ENCODE measurements at places on chromosomes 3 and 15.

DNA sequence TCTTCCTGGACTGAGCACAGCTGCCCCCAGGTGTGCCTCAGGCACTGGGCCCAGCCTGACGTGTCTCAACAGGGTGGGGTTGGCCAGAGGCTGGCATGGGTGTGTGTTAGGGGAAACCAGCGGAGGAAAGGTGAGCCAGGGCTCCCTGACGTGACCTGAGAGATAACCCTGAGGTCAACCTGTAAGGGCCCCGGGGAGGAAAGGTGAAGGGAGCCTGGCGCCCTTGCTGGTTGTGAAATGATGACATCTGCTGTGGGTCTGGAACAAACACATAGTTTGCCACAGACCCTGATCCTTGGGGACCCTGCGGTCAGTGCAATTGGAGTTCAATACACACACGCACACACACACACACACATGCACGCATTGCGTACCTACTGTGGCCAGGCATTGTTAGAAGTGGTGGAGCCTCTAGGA is 100.2 kb upstream of the TLE3 start:
- no peak for DNase-seq

- DNase-seq: peak; percentile 21
Observed at GRCh38 chr15:88805031-88805780, 2.0 kb downstream of the ACAN start.

DNA sequence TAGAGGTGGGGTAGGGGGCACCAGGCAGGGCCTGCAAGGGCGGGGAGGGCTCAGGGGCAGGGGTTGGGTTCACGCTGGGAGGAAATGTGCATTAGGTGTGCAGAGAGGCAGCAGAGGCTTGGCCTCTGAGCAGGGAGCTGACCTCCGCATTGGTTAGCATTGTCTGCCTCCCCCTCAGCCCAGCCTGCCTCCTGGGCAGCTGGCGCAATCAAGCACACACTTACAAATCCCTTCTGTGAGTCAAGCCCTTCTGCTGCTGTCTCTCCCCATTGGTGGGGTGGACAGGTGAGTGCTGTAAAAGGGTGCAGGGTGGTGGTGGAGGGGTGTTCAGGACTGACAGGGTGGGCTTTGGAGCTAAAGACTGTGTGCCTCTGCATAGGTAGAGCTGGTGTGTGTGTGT is 9.3 kb downstream of the LOXL1 start:
- no peak for DNase-seq

DNA sequence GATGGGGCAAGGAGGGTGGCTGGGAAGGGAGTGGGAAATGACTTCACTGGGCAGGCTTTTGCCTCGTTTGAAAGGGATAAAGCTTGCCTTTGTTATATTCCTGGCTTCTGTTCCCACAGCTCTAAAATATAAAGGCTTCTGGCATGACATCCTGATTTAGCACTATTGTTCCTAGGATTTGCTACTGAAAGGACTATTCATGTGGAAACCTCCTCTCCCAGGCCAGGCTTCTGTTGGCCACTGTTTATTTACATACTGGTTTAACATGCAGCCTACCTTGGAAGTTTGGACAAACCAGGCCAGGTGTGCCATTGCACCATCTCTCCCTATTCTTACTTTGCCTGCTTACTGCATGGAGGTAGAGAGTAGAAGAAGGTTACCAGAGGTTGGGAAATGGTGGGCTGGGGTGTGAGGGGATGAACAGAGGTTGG is 2.4 kb upstream of the LMCD1 start:
- DNase-seq: no peak

- DNase-seq: no peak
Observed at GRCh38 chr3:249587-250262, 53.2 kb downstream of the CHL1 start.

DNA sequence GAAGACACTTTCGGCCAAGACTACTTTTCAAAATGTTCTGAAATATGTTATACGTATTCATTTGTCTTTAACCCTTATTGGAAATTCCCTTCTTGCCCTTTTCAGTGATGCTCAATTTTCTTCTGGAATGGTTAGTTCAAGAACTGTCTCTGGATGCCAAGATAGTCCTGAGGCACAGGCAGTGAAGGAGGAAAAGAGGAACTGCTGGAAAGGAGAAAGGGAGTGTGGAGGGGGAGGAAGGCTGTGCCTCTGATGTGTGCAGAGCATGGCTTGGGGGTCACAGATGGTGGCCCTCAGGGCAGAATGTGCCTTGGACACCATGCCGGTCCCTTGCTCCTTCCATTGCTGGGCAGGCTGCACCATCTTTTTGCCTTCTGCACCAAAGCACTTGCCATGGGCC is 73.7 kb downstream of the CEP63 start:
- no peak for DNase-seq

- DNase-seq: no peak
Observed at GRCh38 chr3:167480748-167481147, 6.9 kb upstream of the SERPINI2 start.

DNA sequence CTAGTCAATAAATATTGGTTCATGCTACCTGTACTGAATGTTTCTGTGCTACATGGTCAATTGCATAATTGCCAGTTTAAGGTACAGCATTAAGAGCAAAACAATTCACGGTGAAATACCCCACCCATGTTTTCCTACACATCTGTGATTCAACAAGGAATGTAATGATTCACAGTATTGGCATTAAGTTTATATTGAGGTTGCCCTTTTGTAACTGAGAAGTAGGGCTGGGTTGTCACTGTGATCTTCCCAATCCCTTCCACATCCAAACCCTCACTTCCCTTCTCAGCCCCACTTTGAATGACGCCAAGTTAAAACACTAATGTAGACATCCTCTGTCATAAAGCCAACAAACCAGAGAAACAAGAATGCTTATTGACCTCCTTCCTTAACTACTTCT is 112.0 kb upstream of the TJP1 start:
- no peak for DNase-seq

DNA sequence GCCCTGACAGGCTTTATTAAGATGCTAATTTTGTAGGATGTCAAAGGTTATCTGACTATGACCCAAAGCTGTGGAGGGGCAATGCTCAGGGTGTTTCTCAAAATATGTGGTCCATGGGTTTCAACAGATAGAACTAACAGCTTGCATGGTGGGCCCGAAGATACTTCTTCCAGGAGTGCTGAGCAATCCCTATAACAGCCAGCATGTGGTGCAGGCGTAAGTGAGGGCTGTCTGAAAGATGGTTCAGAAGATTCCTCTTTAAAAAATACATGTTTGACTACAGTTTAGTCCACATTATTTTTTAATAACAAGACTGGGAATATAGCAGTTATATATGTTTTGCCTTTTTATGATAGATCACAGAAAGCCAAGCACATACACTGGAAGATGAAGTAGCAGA is 7.6 kb downstream of the SCG3 start:
- no peak for DNase-seq

- no peak for DNase-seq
Observed at GRCh38 chr15:63582718-63583426, 14.3 kb upstream of the FBXL22 start.

DNA sequence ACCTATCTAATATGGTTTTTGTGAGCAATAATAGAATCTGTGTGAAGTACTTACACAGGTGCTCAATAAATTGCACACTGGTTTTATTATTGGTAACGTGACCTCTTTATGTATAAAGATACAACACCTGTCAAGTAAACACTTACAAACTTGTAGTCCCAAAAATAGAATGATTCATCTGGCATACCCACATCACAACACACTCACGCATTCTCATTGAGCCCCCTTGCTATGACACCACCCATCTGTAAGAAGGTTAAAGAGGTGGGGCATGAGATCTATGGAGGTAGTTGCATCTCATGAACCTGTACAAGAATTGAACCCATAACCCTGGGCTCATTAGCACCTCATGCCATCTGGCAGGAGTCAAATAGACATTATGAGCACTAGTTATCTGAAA is 134.9 kb upstream of the THBS1 start:
- DNase-seq: no peak

DNA sequence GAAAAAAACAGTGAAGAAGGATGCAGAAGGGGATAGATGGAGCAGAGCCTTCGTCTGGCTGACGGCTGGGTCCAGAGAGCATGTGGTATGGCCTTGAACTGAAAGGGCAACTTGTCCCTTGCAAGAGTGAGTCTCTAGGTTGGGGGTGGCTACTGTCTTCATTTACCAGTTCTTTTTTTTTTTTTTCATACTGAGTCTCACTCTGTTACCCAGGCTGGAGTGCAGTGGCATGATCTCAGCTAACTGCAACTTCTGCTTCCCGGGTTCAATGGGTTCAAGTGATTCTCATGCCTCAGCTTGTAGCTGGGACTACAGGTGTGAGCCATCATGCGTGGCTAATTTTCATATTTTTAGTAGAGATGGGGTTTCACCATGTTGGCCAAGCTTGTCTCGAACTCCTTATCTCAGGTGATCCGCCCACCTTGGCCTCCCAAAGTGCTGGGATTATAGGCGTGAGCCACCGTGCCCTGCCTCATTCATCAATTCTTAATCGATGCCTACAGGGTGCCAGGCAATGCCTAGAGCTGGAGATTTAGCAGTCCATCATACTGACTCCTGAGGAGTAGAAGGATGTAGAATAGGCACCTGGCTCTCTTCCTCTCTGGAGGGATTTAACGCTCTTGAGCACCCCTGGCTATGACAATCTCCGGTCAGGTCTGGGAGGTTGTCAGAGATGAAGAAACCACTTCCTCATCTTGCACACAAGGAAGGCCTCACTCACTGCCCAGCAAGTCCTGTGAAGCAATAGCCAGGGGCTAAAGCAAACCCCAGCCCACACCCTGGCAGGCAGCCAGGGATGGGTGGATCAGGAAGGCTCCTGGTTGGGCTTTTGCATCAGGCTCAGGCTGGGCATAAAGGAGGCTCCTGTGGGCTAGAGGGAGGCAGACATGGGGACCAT is at the start of gene CAMP:
TSS of gene CAMP (plus strand) at position 880 of the 898 bp plus-strand sequence. CDS start at position 897, 17 bp downstream.
- no peak for DNase-seq

DNA sequence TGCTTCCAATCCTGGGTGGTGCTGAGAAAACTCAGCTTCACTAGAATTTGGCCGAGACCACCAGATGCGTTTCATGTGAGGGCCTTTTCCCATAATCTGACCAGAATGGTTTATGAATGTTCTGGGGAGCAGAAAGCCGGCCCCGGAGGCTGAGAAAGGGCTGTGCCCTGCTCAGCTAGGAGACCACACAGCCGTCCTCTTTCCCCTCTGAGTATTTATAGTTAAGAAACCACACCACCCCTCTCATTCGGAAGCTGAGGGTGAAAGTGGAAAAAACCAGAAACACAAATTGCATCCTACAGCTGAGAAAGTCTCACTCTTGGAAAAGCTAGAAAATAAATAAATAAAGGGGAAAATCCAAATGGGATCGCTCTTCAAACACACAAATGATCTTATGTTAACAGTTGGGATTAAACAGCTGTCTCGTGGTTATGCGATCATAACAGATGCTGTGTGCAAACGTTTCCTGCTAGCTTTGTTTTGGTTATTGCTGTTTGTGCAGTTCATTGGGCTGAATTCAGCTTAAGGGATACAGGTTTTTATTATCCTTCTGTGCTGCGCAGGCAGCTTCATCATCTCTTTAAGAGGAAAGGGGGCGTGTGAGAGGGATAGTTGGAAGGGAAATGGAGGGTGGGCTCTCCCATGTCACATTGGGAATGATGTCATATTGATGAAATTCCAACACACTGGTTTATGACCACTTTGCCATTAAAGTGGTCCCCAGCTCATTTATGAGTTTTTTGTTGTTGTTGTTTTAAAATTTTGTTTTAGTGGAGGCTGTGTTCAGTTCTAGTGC is 1026.2 kb upstream of the NR2F2 start:
- no peak for DNase-seq

- no peak for DNase-seq
Observed at GRCh38 chr15:74242441-74243185, 6.5 kb downstream of the CCDC33 start.

GRCh38 chr3:49327485-49327884 is 12.4 kb downstream of the USP4 start:
- DNase-seq: no peak

- no peak for DNase-seq
Observed at GRCh38 chr3:78348664-78349063, 1308.8 kb downstream of the ROBO2 start.

DNA sequence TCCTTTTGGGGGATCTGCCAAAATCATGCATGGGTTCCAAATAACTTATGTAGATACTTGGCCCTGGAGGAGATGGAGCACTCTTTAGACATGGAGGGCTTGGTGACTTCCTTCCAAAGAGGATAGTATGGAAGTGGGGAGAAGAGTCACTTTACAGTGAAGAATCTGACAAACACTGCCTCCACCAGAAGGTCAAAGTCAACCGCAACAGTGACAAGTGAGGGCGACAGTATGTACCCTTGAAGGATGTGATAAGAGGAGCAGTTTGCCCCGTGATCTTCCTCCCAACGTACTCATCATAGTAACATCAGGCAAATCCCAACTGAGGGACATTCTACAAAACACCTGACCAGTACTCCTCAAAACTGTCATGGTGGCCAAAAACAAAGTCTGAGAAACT is 62.0 kb downstream of the LMCD1 start:
- no peak for DNase-seq

- no peak for DNase-seq
Observed at GRCh38 chr3:131477813-131478212, 25.0 kb downstream of the MRPL3 start.

- DNase-seq: no peak
Observed at GRCh38 chr15:55003965-55004873, 192.5 kb downstream of the RSL24D1 start.

DNA sequence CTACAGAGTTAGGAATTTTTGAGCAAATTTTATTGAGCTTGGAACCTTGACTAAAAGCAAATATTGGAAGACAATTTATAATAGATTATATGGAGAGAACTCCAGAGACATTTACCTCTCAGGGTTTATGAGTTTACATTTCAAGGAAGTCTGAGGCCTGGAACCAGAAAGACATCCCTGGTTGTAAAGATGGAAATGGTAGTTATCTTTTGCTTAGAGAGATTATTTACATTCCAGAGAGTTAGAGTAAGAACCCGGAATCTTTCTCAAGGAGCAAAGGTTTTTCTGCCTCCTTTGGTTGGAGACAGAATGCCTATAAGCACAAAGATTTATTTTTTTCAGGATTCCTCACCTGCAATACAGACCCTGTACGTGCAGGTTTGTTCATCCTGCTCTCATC is 458.1 kb downstream of the TBL1XR1 start:
- DNase-seq: no peak

DNA sequence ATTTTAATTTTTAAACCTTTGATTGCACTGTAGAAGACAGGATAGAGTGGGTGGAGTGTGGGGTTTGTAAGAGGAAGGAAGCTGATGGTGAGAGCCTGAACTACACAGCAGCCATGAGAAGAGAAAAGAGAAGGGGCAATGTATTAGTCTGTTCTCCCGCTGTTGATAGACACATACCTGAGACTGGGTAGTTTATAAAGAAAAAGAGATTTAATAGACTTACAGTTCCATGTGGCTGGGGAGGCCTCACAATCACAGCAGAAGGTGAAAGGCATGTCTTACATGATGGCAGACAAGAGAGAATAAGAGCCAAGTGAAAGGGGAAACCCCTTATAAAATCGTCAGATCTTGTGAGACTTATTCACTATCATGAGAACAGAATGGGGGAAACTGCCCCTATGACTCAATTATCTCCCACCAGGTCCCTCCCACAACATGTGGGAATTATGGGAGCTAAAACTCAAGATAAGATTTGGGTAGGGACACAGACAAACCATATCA is 37.3 kb downstream of the STARD5 start:
- DNase-seq: peak; percentile 51

- no peak for DNase-seq
Observed at GRCh38 chr3:184648636-184649035, 63.2 kb downstream of the MAGEF1 start.

- no peak for DNase-seq
Observed at GRCh38 chr3:115323380-115323779, 176.3 kb upstream of the ZBTB20 start.

- DNase-seq: peak; percentile 58
Observed at GRCh38 chr3:152183473-152183872, 85.3 kb upstream of the MBNL1 start.
